NCI-H2107 (cell line): ENCODE measurements at places on chromosomes 4 and X.

DNA sequence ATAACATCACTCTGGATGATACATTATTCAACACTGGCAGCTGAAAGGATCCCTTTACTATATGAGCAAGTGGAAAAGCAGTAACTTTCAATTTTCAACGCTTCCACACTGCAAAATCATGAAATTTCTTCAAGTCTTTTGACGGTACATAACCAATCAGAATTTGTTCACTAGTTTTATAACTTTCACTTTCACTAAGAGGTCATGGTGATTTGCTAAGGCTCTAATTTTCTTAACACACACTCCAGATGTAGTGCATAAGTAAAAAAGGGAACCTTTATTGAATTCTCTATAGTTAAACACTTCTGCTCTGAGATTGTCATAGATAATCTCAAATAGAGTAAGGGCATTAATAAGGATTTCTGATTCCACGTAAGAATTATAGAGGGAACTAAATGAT lies 4.1 kb downstream of the ARMCX2 start:
- no peak for DNase-seq

- DNase-seq: no peak
These were observed 163.3 kb upstream of the SLC7A11 start for GRCh38 chr4:138405466-138405891.

DNA sequence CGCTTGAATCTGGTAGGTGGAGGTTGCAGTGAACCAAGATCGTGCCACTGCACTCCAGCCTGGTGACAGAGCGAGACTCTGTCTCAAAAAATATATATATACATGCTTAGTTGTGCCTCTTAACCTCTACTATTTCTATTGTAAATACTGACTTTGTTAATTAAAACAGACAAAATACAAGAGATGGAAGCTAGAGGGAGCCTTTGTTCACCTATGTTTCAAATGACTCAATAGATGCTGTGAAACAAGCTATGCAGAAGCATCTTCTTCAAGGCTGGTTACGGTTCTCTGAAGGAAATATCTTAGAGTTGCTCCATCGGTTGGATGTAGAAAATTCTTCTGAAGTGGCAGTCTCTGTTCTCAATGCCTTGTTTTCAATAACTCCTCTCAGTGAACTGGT lies 6.2 kb downstream of the NCAPG start:
- DNase-seq: no peak

DNA sequence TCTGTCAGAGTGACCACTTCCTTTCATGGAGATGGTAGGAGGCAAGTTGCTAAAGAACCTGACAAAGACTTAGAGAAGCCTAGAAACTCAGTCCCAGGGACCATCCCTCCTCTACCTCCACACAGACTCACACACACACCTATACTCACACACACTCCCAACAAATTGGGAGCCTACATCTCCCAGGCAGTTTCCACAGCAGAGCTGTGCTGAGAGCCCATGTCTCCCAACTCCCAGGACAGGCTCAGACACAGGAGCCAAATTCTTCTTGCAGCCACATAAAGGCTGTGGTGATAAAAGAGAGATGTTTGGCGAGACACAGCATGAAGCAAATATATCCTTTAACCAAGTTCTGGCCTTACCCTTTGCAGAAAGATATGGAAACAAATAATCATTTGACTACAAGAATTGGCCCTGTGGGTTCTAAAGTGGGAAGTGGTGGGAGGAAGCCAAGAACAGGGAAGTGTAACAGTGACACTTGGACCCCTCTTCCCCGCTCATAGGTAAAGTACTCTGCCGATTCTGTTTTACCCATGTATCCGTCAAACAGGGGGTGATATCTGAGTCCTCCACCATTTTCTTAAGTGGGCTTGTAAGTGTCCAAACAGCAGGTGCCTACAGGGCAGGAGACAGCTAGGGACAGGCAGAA lies 11.0 kb upstream of the IDS start:
- DNase-seq: no peak

DNA sequence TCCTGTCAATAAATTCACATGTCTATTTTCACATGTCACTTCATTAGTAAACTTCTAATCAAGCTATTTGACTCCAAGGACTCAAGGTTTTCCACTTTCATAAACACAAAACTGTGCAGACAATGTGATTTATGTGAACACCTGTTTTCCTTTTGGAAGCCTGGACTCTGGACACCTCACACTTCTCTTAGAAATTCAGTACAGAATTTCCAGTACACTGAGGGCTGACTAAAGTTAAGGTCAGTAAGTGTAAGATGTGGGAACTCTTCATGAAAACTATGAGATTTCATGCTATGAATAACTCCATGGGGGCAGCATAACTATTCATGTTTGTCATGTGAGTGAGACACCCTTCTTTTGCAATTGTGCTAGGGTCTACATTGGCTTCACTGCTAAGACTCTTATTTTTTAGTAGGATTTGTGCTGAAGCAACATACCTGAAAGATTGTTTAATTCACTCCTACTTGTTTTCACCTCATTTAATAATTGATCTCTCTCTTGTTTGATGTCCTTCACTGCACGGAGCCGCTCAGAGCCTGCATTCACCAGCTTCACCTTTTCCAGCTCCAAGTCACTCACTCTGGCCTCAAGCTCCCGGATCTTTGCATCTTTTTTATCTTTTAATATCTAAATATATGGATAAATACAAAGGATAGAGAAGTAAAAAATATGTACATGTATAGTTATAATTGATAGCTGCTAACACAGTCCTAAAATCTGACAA lies 55.3 kb downstream of the STBD1 start:
- DNase-seq: no peak

DNA sequence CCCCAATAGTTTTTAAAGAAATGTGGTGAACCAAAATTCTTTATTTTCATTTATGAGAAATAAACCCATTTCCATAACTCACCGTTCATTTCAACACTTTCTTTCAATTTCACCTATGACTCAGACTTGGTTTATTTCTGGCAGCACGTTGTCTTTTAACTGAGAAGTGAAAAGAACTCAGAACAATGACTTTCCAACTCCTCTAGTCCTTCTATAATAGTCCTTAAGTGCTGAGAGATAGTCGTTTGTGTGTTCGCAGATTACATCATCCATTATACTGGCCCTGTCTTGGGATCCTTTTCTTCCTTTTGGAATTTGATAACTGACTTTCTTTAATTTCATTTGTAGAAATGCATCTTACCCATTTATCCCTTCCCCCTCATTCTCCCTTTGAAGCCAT lies 113.6 kb downstream of the GLUD2 start:
- no peak for DNase-seq

DNA sequence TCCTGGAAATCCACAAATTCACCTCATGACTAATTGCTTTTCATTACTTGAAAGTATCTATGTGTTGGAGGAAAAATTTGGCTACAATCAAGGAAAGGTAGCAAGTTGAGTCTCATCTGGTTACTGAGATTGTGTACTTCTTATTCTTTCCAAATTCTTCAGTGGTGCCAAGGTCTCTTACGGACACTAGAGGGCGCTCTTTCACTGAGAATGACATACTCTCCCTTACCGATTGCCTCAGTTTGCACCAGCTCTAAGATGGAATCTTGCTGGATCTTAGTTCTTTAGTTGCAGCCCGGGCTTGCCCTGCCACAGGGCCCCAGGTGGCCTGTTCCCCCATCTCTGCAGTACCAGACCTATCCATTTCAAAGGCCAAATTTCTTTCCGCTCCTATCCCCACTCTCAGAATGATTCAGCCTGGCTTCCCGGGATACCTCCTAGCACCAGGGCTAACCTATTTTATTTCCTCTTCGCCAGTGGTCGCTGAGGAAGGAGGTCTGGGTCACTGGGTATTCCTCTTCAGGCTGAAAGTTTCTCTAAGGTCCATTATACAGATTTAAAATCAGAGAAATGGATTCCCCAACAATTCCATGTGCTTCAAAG lies 24.6 kb upstream of the GPR50 start:
- DNase-seq: peak; percentile 8

DNA sequence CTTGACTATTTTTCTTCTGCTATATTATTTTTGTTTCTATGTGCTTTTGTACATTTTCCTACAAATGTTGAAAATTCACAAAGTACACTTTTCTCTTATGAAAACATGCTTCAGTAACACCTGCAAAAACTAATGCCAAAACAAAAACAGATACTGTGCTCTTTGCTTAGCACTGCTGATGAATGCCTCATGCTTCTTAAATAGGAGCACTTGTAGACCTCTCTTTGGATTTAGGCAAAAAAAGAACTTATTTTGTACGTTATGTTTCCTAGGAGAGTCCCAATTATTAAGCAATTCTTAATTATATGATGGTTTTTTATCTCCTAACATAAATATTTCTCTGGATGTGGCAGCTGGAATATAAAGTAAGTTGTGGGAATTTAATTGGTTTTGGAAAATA lies 285.0 kb upstream of the ARSJ start:
- DNase-seq: no peak
